ENCODE measurements at places on chromosomes 11 and 22.

DNA sequence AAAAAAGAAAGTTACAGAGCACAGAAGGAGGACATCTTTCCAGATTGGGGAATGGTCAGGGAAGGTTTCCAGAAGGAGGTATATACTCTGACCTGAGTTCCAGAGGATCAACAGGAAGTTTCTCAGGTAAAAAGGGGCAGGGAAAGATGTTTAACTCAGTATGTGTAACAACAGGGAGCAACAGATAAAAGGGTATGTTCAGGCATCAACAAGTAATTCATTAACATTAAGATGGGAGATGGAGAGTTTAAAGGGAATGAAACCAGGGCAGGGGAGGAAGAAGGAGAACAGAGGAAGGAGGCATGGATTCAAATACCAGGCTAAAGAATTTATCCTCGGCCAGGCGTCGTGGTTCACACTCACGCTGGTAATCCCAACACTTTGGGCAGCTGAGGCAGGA is 2.5 kb upstream of the DENND5A start:
- no peak for DNase-seq

DNA sequence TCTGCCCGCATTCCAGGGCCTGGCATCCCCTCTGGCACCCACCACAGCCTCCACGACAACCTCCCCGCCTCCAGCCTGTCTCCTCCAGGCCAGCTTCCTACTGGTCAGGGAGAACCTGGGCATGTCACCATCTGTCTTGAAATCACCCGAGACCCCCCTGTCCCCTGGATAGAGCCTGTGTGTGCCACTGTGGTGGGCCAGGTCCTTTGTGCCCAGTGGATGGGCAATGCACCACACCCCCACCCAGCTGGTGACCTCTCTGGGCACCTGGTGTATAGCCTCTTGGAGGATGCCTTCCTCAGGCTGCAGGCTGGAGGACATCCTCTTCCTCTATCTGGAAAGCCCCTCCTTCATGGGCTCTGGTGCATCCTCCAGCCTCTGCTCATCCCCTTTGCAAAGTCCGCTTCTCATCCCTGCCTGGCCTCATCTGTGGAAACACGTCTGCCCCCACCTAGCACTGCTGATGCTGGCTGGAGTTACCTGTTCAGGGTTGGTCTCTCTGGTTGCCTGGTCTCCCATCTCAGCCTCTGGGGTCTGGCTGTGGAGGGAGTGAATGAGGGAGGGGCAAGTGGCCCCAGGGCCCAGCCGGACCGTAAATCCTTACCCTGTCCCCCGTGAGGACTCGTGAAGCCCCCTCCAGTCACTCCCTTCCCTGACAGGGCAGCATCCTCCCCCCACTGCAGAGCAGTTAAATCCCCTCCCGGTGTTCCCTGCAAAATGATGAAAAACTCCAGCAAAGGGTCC is 589.6 kb downstream of the TBC1D22A start:
- no peak for DNase-seq

DNA sequence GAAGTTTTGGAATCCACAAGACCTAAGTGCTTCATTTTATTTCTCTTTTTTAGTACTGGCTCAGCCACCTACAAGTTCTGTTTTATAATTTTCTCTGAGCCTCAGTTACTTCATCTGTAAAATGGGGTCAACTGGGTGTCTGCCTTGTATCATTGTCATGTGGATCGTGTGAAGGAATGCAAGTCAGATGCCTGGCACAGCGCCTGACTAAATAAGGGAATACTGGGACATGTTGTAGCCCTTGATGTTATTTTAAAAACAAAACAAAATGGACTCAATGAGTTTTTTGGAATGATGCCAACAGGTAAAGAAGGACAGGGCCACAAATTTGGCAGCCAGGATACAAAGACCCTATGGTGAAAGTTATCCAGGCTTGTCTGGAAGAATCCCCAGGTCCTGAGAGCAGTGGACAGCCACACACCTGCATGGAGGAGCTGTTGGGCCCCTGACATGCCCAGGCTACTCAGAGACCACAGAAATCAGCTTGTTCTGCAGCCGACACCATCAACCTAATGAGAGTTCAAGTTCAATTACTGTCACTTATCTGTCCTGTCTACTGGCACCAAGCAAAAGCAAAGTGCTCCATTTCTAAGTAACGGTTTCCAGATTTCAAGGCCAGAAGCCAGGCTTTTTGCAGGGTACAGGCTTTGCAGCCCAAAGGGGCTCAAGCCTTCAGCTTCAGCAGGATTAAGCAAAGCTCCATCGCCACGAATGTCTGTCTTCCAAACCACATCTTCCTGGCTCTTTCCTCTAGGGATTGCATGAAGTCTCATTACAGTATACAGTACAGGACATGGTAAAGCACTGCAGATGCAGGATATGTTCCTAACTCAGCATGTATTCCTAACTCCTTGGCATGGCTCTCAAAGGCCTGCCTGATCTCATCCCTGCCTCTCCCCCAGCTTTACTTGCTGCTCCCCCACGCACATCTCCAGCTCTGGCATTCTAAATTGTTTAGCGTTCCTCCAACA is 18.4 kb downstream of the DKK3 start:
- DNase-seq, result no peak

- no peak for DNase-seq
Measured at GRCh38 chr11:64035576-64035975, at the start of gene FLRT1. Gene FLRT1, plus strand, starts transcription at chr11:64035931. Its CDS starts 80,337 bp downstream, at chr11:64116268.

DNA sequence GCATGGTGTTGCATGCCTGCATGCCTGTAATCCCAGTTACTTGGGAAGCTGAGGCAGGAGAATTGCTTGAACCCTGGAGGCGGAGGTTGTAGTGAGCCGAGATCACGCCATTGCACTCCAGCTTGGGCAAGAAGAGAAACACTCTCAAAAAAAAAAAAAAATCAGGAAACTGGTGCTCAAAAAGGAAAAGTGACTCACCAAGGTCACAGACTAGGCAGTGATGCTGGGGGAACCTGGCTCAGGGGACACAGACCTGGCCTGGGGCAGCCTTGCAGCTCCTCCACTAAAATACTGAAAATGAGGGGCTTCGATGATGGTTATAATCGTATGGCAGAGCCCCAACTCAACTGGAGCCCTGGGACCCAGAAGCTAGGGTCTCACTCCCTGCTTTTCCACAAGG is 8.1 kb upstream of the SLC35E4 start:
- no peak for DNase-seq

GRCh38 chr11:81886406-81887075 is 847.1 kb downstream of the FAM181B start:
- no peak for DNase-seq

- DNase-seq, result no peak
Measured at GRCh38 chr11:73029403-73029802, 112.7 kb downstream of the FCHSD2 start.

- peak; percentile 29 for DNase-seq
Measured at GRCh38 chr11:69088676-69089146, 40.0 kb downstream of the TPCN2 start.

DNA sequence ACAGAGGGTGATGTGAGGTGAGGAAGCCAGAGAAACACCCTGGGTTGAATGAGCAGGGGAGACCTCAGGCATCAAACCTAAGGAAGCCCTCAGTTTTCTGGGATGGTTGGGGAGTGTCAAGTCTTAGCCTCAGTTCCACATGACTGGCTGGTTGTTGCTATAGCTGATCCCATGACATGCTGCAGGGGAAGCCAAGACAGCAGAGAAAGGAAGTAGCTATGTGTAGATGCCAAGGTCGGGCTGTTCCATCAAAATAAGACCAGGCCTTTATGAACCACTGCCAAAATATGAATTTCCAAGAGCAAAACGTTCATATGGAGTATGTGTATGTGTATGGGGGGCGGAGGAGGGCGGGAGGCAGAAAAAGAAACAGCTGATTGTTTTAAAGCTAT is 11.6 kb downstream of the CD59 start:
- no peak for DNase-seq

GRCh38 chr11:8336356-8337129 is 72.9 kb upstream of the LMO1 start:
- no peak for DNase-seq

GRCh38 chr11:61495801-61496601 is 12.5 kb upstream of the LRRC10B start:
- no peak for DNase-seq

DNA sequence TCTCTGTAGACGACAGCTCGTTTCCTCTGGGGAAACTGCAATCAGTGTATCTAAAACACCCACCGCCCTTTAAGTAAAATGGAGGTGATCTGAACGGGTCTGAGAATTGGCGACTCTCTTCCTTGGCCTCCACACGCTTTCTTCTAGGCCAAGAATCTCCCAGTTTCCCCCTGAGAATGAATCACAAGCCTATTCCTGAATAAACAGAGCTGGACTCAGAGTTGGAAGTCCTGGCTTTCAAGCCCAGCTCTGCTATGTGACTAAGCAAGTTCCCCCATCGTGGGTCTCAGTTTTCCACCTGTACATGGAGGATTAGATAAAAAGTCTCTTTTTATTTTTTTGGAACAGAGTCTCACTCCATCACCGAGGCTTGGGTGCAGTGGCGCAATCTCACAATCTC is 200.4 kb downstream of the MN1 start:
- no peak for DNase-seq

DNA sequence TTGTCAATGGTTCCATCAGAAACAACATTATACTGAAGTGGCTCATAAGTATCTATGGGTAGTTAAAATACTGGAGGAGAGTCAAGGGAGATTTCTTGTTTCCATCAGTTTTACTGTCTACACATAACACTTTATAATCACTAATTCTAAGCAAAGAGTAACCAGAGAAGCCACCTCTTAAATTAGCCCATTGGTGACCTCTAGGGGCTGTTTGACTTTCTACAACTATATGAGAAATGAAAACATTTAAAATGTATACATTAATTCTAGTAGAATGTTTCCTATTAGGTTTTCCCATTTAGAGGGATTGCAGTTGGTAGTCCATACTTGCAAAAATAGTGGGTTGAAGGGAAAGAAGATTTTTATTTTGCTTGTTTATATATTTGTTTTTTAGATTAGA is 504.3 kb downstream of the FAM181B start:
- no peak for DNase-seq
